Activated CD4-positive, alpha-beta T cell treated with anti-CD3 and anti-CD28 coated beads for 36 hours (primary cell): ENCODE measurements at places on chromosomes 6 and 20. TPM values are rescaled to one million over a fixed set of nuclear protein-coding genes. Genes with fewer than 3 reads are reported as not detected.

GRCh38 chr6:45722876-45723275, 292.8 kb downstream of the CLIC5 start:
- no peak for DNase-seq

DNA sequence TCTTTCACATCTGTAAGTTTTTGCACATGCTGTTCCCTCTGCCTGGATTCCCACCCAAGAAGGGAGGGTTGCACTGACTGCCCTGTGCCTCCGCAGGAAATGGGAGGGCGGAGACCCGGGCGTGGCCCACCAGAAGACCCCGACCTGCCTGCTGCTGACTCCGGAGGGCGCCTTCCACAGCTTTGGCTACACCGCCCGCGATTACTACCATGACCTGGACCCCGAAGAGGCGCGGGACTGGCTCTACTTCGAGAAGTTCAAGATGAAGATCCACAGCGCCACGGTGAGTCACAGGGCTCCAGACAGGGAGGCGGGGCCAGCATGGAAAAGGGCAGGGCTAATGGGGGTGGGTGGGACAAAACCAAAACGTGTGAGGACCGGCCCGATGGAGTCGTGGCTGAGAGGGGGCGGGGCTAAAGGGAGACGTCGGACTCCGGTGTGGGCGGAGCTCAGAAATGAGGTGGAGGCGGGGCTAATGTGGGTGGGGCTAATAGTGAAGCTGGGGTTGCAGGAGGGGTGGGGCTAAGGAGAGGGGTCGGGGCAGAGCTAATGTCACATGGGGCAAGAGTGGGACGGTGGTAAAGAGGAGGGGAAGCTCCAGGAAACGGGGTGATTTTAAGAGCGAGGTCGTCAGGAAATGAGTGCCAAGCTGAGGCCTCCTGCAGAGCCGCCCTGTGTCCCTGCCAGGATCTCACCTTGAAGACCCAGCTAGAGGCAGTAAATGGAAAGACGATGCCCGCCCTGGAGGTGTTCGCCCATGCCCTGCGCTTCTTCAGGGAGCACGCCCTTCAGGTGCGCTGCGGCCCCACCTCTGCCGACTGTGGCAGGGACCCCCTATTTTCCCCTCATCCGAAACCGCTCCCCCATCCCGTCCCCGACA, 12.6 kb downstream of the HSPA12B start:
- DNase-seq = peak; percentile 89

- DNase-seq = no peak
These were observed 195.4 kb upstream of the PREP start for GRCh38 chr6:105598264-105598663.

DNA sequence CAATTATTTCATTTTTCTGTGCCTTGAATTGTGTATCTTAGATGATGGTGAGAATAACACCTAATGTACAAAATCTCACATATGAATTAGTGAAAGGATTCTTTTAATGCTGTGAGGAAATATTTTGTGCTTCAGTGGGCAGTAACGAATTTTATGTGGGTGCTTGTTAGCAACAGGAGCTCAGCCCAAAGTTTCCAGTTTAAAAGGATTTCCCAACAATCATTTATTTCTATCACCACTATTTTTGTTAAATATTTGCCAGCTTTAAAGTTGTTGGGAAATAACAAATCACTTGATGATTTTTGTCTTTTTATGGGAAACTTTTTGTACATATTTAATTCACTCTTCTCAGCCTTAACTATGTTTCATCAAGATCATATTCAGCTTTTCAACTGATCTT, 111.8 kb downstream of the QKI start:
- DNase-seq = no peak

Gene EXOC2
- 38.9 TPM for total RNA-seq

DNA sequence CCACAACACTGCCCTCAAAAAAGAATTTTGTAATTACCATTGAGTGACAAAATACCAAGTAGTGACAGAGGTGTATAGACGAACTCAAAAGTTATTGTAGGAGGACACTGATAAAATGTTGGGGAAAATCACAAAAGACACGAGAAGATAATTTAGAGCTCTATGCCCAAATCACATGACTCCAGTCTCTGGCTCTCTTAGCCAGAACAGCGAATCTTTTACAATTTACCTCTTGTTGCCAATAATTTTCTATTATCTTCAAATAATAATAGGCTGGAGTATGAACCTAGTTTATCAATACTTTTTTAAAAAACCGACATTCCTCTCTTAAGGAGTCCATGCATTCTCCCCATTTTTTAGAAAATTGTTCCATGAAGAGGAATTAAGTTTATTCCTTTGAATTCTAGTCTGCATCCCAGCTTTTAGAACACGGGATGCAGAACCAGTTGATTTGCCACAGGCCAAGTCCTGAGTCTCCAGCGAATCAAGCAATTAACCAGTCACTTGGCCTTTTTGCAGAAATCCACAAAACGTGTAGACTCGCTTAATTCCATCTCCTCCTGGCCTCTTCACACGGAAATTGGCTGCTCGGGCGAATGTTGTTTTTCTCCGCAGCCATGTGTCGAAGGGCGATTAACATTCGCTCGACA, 507 bp upstream of the RIPPLY2 start:
- DNase-seq = no peak

GRCh38 chr6:116278854-116279231, 887 bp downstream of the TSPYL1 start:
- peak; percentile 52 for DNase-seq

DNA sequence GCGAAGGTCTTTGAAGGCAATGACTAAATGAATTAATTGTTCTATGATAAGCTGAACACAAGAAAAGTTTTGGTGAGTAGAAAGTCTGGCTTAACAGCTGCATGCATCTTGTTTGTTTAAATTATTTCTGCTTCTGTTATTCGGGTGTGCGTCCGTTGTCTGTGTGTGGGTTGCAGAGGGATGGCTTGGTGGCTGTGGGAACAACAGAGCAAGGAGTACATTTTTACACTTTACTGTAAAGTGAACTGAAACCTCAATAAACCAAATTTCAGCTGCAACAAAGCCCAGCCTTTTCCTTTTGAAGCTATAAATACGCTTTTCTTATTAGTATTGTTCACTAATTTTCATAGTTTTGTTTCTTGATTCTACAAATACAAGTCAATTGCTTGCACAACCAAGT, 3.5 kb upstream of the LAMP5 start:
- no peak for DNase-seq

DNA sequence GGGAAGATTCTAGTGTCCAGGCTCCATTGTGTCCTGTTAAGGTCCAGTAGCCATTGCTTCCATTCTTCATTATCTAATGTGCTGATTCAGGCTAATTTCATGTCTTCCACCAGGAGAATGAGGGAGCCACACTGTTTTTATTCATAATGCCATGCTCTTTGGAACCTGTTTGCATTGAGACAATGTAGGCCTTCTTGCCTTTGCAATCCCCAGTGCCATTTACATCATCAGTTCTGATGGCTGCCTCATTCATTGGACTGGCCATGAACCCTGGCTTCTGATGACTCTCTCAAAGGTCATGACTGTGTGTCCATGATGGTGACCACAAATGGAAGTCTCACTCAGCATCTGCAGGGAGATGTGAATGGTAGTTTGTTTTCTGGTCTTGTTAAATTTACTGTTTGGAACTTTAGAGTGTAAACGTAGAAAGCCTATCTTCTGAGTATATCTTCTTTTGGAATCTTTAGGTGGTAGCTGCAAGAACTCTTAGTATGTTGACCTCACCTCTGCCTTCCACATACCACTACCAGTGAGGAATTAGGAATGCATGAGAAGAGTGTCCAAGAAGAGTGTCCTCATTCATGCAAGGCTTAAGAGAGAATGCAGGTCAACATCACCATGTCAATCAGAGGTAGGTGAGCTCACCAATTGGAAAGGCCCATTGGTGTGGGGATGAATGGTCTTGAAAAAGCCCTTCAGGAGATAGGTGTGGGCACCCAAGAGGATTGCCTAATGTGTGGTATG, 42.9 kb upstream of the ZFP64 start:
- no peak for DNase-seq

- DNase-seq = peak; percentile 49
These were observed 35.8 kb upstream of the FAM83D start for GRCh38 chr20:38890497-38890818.
